ENCODE measurements at places on chromosomes 3 and 15.

GRCh38 chr15:98413933-98414546, 234.3 kb upstream of the IGF1R start:
- no peak for DNase-seq

GRCh38 chr15:98953000-98953787, 54.4 kb downstream of the PGPEP1L start:
- peak; percentile 4 for DNase-seq

GRCh38 chr3:27046351-27046750, 322.8 kb downstream of the NEK10 start:
- DNase-seq, result no peak

DNA sequence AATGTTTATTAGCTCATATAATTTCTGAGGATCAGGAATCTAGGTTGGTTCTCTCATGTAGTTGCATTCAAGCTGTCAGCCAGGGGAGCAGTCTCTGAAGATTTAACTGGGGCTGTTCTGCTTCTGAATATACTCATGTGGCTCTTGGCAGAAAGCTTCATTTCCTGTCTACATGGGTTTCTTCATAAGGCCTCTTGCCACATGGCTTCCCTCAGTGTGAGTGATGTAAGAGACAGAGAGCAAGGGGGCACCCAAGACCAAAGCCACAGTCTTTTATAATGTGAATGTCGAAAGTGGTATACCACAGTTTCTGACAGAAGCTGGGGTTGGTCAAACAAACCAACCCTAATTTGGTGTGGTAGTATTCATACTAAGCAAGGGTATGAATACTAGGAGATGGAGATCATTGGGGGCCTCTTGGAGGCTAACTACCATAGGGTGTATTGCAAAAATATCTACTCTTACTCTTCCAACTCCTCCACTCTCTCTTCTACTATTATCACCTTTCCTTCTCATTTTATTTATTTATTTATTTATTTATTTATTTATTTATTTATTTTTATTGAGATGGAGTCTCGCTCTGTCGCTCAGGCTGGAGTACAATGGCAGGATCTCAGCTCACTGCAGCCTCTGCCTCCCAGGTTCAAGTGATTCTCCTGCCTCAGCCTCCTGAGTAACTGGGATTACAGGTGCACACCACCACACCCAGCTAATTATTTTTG, 123.8 kb downstream of the B3GALNT1 start:
- DNase-seq, result no peak

GRCh38 chr3:17195856-17196604, 311.3 kb downstream of the PLCL2 start:
- no peak for DNase-seq

- DNase-seq, result peak; percentile 4
Observed at GRCh38 chr15:72685301-72685924, 569 bp downstream of the HIGD2B start.

DNA sequence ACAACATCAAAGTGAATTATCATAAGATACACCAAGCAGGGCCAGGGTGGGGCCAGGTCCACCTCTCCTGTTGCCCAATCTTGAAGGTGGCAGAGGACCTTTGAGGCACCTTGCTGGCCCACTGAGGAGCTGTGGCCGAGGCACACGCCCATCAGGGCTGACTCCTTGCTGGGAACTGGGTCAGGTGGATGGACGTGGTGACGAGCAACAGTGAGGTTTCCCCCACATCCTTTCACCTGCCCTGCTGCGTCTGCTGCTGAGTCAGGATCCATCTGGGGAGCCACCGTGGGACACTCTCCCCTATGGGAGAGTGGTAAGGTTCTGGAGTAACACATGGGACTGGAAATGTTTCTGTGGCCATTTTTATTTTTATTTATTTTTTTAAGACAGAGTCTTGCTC, 17.3 kb upstream of the FURIN start:
- DNase-seq, result no peak

DNA sequence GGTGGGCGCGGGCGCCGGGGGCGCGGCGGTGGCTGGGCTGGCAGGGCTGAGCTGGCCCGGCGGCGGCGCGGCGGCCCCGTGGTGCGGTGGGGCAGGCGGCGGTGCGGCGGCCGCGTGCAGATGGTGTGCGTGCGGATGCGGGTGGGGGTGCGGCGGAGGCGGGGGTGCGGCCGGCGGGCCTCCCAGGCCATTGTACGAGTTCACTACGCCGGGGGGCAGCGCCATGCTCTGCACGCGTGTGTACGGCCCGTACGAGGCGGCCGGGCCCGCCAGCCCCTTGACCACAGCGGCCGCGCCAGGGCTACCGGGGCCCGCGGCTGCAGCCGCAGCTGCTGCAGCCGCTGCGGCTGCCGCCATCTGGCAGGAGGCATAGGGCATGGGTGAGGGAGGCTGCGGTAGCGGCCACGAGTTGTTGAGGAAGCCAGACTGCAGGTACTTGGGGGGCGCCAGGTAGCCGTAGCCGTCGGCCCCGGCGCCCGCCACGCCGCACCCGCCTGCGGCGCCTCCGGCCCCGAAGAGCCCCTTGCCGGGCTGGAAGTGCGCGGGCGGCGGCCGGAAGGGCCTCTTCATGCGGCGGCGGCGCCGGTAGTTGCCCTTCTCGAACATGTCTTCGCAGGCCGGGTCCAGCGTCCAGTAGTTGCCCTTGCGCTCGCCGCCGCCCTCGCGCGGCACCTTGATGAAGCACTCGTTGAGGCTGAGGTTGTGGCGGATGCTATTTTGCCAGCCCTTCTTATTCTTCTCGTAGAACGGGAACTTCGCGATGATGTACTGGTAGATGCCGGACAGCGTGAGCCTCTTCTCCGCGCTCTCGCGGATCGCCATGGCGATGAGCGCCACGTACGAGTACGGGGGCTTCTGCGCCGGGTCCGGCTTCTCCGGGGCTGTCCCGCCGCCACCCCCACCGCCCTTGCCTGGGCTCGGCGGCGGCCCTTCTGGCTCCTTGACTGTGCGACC, 951 bp downstream of the FOXL2 start:
- DNase-seq, result no peak

GRCh38 chr15:23565395-23566070, at the start of gene MKRN3:
MKRN3 (plus strand) TSS chr15:23565674; CDS start chr15:23565783, 109 bp downstream.
- no peak for DNase-seq

GRCh38 chr15:42092398-42093318, 1.7 kb downstream of the PLA2G4D start:
- no peak for DNase-seq

- DNase-seq, result no peak
Observed at GRCh38 chr15:99070208-99070607, 34.7 kb upstream of the SYNM start.

DNA sequence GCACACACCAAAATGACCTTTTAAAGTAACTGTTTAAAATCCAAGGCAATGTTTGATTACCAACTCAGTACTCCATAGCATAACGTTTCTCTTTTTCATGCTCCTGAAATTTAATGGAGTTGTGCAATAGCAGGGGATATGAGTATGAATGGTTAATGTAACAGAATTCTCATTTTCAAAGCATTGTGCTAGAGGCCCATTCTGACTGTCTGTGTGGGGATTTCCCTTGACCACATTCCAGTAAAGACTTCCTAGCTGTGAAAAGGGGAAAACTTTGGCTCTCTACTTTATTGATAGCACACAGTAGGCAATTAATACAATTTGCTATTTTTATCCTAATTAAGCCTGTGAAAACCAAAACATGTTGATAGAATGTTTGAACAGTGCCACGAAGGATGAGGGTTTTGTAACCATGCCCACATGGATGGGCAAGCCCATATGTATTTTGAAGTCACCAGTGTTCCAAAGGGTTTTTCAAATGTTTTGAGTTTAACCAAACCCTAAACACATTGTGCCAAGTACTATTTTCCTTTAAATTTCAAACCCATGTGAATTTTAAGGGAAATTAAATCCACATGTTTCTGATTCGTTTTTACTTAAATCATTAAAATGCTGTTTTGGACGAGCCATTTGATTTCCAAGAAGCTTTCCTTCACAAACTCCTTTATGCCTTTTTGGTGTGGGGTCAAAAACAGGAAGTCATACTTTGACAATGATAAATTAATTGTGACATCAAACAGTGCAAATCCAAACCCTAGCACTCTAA, 261.2 kb downstream of the SHOX2 start:
- no peak for DNase-seq

DNA sequence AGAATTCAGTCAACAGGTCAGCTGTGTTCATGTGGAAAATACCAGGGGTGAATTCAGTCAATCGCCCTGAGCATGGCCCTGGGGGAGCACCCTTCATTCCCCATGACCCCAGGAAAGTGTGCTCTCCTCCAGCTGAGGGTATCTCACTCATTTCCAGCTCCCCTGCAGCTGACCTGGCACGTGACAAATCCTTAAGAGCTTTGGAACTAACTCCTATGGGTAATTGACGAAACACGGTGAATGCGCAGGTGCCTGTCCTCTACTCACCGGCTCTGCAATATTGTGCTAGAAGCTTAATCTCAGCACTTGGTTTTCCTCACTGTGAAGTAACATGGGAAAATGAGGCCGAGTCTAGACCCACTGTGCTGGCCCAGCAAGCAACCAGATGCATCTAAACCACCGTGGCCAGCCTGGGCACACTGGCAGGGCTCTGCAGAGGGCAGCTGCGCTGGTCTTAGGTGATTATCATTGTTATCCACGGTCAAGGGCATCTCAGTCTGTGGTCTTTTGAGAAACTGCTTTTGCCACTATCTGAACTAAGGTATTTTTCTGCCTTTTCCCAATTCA, 63.1 kb downstream of the SPSB4 start:
- DNase-seq, result no peak

DNA sequence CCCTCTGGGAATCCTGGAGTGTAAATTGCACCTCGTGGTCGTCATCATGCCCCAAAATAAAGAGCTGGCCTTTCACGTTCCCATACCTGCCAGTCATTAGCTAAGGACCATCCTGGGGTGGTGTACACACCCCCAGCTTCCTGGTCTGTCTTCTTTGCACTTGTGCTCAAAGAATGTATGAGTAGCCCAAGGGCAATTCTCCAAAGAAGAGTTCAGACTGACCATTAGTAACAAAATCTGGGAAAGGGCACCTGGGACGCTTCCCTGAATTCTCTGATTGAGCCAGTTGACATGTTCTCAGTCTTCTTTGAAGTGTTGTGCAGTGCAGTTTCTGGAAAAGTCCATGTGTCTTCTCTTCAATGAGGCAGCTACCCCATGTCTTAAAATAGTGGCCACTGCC, 34.8 kb downstream of the FAM3D start:
- DNase-seq, result no peak

DNA sequence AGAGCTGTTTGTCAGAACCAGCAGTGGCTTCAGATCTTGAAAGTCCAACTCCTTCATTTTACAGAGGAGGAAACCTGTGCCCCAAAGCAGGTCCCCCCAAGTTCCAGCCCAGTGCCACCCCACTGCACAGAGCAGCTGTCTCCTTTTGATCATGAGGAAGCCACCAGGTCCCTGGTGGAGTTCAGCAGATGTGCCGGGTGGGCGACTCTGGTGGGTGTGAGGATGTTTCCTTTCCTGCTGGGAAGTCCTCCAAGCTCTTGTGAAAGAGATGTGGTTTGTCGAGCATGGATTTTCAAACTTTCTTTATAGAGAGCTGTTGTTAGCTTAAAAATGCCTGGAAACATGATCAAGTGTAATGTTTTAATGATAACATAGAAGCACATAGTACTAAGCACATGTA, 52.0 kb downstream of the SMAD3 start:
- no peak for DNase-seq

GRCh38 chr3:159866201-159866746, 122.4 kb upstream of the IL12A start:
- no peak for DNase-seq

All from stimulated activated CD4-positive, alpha-beta T cell treated with anti-CD3 and anti-CD28 coated beads, TNF-alpha, amount 100 ng/mL, for 48 hours (primary cell).